ENCODE measurements at places on chromosomes 5 and 9.

DNA sequence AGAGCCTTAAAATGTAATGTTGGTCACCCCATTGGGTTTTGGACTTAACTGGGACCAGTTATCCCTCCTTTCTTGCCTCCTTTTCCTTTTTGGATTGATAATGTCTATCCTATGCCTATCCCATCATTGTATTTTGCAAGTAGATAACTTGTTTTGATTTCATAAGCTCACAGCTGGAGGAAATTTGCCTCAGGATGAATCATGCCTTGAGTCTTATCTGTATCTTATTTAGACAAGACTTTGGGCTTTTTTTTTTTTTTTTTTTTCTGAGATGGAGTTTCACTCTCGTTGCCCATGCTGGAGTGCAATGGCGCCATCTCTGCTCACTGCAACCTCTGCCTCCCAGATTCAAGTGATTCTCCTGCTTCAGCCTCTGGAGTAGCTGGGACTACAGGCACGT lies 443.3 kb downstream of the DNAH5 start:
- no peak for DNase-seq

- DNase-seq = no peak
Measured at GRCh38 chr5:1831677-1832313, 30.6 kb downstream of the NDUFS6 start.

- DNase-seq = no peak
Measured at GRCh38 chr5:167643631-167644280, 647.7 kb upstream of the WWC1 start.

DNA sequence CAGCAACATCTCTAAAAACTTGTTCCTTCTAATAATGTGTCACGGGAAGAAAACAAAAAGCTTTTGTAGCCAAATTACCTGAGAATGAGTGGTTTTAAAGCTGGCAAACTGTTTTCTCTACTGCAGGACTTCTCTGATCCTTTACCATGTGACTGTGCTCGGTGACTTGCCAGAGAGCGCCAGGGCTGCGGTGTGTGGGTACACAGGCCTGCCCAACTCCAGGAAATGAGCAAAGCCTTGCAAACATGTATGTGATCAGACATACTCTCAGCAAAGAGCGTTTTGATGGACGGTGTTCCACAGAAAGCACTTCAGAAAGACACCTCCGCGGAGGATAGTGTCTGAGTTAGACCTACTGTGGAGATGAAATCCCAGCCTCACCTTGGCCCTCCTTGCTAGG lies 157.3 kb downstream of the SPOCK1 start:
- DNase-seq = no peak

DNA sequence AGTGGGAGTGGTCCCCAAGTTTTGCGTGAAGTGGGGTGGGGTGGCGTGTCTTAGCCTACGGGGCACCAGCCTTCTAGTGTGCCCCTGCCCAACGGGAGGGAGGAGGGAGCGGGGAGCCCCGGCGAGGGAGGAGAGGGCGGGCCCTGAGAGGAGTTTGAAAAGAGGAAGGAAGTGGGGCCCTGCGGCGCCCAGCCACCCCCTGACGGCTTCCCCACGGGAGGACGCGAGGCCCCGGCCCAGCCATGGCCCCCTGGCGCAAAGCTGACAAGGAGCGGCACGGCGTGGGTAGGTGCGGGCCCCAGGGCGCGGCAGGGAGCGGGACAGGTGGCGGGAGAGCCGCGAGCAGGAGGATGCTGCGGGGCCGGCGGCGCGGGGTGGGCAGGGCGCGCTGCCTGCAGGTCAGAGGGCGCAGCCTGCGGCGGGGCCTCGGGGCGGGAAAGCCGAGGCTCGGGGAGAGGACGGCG lies at the start of gene DOCK2:
Gene DOCK2 (plus strand): TSS at position 191 of the 464 bp plus-strand sequence. CDS start 52 bp downstream, at position 243.
- DNase-seq = peak; percentile 46

- no peak for DNase-seq
Measured at GRCh38 chr5:137051161-137051560, 448.0 kb downstream of the SPOCK1 start.

DNA sequence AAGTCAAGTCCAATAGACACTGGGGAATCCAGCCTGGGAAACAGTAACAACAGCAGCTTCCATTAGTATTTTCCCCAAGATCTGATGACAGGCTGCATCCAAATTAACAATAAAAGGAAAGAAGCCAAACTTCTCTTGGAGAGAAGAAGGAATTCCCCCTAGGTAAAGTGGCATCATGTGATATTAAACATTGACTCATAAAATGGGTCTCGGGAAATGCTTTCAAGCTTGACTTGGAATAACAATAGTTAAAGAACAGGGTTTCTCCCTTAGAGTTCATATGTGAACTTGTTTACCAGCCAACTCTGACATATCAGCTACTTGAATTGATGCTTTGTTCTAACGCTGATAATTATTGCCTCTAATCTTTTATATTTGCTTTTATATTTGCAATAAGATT lies 45.4 kb downstream of the ENTREP1 start:
- no peak for DNase-seq

- no peak for DNase-seq
Measured at GRCh38 chr9:128603697-128604096, 51.3 kb downstream of the SPTAN1 start.

- no peak for DNase-seq
Measured at GRCh38 chr9:37156781-37157356, 36.5 kb downstream of the ZCCHC7 start.

GRCh38 chr5:133530270-133530669 lies 82.1 kb downstream of the FSTL4 start:
- DNase-seq = no peak

- DNase-seq = no peak
Measured at GRCh38 chr9:22893196-22893843, 446.7 kb downstream of the DMRTA1 start.

DNA sequence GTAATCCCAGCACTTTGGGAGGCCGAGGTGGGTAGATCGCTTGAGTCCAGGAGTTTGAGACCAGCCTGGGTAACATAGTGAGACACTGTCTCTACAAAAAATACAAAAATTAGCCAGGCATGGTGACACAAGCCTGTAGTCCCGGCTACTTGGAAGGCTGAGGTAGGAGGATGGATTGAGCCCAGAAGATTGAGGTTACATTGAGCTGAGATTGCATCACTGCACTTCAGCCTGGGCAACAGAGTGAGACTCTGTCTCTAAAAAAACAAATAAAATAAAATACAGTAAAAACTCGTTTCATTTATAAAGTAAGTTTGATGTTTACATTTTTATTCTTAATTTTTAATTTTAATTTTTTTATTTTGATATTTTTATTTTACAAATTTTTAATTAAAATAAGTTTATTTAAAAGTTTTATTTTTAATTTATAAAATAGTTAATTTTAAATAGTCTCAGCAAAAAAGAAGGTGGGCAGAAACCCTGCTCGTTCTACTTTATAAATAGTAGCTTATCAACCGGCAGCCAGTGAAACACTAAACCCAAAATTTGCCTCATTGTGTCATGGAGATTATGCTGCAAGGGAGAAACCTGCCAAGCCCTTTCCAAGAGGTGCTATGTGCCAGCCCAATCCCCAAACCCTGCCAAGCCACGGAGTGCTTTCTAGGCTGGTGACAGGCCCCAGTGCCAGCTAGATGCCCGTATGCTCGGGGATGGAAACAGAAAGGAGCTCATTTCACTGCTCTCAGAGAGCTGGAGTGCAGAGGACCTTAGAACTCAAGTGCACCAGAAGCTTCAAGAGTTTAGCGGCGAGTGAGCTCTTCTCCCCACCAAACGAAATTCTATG lies 38.9 kb downstream of the SERINC5 start:
- no peak for DNase-seq

DNA sequence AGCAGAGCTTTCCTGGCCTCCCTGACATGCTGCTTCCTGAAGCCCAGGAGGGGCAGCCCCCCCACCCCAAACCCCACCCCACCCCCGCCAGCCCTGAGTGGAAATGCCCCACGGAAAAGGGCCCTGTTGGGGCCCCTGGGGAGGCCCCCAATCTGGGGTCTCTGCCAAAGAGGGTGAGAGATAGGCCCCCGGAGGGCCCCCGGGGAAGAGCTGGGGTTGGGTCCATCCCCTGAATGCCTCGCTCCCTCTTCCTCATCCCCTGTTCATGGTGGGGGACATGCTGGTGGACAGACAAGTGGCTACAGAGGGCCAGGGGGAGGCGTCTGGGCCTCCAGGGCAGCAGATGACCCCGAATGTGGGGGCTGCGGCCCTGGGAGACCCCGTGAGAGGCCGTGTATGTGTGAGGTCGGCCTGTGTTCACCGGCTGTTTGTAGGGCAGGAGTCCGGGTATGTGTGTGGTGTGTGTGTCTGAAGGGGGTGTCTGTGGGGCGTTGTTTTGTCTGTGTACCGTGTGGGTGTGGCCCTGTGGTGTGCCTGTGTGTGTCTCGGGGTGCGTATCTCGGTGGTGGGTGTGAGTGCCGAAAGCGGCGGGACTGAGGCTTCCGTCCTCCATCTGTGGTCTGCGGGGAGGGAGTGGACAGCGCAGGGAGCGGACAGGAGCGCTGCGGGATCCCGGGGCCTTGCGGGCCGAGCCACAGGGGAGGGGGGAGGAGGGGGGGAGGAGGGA lies 11.3 kb downstream of the C9orf50 start:
- no peak for DNase-seq

DNA sequence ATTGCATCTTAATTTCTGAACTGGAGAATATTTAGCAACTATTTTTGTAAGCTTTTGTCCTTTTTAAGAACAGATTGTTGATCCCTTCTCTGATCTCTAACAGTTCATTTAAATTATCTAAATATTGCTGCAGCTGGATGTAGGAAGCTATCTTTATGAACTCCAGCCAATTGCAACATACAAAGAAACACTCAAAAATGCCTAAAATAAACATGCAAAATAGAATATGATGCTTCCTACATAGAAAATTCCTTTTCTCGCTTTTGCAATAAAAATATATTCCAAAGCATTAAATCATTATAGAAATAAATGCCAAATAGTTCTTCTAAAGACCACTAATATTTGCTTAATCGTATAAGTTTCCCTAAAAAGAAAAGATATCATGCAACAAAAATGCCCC lies 218.6 kb downstream of the LURAP1L start:
- no peak for DNase-seq

DNA sequence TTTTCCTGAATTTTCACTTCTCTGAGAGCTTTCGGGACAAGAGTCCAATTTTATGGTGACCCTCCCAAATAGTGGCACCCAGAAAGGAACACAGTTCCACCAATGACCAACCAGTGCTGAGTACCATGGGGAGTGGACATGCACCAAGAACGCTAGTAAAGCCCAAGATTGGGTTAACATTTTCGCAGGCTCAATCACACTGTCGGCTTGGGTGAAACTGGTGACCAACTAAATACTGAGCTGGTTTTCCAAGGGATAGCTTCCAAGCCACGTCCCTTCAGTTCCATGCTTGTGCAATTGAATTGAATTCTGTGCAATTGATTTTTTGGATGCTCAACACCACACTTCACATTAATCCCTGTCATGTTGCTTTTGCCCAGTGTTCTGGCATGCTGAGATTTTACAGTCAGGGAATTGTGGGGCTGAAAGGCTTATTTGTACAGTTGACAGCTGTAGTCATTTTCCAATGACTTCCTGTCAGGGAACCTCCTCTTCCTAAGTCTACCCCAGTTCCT lies 37.6 kb upstream of the TRMT10B start:
- DNase-seq = no peak

GRCh38 chr9:131227959-131228460 lies 48.3 kb downstream of the FAM78A start:
- DNase-seq = no peak

DNA sequence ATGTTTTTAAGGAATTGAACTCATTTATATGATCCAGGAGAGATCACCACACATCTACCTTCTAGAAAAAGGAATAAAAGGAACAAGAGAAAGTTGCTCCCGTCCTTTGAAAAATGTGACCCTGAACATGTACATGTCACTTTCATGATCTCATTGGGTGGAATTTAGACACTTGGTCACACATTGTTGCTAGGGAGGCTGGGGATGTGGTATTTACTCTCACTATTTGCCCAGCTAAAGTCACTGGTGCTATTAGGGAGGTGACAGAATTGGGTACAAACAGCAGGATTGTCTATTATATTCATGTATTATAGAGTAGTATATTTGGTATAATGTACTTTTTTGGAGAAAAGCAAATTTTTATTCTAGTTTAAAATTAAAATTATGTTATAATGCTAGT lies 2.1 kb upstream of the CDH10 start:
- DNase-seq = no peak

DNA sequence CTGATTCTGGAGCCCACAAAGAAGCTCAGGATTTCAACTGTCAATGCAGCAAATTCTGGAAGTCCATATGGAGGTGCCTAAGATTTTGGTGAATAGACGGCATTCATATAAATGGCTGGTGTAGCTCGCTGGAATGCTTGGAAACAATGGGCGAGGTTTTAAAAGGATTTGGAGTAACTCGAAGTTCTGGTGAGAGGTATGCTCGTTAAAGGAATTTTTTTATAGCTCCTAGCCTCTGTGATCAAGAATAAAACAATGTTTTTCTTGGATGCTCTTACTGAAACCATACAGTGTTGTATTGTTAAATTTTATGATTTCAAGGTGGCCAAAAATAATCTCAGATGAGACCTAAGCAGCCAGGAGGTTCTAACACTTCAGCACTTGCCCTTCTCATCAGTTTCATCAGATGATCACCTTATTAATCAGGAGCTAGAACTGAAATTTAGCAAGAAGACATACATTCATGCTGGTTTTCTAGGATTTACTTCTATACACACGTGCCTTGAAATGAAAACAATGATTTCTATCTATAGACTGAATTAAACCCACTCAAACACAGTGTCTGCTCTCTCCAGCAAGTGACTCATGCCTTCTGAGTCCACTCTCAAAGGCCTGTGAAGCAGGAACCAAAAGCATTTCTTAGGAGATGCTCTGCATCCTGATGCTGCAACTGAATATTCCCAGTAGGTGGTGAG lies 79.2 kb downstream of the OTULIN start:
- no peak for DNase-seq

DNA sequence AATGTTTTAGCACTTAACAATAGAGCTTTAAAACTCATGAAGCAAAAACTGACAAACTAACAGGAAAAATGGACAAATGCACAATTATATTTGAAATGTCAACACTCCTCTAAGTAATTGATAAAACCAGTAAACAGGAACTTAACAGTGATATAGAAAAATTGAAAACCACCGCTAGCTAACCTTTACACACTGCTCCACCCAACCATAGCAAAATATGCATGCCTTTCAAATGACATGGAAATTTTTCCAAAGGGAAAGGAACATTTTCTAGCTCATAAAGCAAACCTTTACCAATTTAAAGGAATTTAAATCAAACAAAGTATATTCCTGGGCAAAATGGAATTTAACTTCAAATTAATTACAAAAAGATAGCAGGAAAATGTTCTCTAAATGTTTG lies 109.2 kb downstream of the ADAMTS19 start:
- no peak for DNase-seq

DNA sequence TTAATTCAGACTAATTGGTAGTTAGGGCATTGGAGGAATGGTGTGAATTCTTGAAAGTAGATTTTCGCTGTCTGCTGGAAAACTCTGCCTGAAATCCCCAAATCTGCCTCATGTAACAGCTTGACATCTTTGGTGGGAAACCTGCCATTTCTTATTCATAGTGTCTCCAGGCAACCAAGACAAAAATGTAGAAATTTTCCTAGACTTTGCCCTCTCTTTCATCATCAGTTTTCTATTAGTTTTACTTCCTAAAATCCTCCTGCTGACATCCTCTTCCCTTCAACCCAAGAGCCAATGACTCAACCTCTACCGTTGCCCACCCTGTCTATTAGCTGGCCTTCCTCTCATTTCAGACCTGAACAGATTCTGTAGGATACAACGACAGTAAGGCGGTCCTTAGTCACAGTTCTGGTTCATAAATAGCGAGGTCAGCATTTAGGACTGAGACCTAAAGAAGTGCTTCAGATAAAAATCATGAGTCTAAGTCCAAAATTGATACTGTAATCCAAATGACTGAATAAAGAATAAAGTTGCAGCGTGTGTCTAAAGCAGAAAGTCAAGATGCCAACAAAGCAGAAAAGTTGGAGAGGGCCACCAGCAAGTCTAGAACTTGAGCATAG lies 133.9 kb downstream of the MUSK start:
- no peak for DNase-seq

GRCh38 chr9:124098141-124098905 lies 86.8 kb downstream of the LHX2 start:
- DNase-seq = no peak

Data from stimulated activated CD4-positive, alpha-beta T cell treated with anti-CD3 and anti-CD28 coated beads, Interleukin-15, amount 100 ng/mL, for 1 hour (primary cell).